ENCODE measurements at places on chromosomes 5 and 9.

- no peak for DNase-seq
These were observed 347.0 kb downstream of the NTRK2 start for GRCh38 chr9:85016384-85017006.

GRCh38 chr5:63962279-63962678, at the start of gene HTR1A:
Gene HTR1A, minus strand, starts transcription at chr5:63962445. Its CDS starts 726 bp downstream, at chr5:63961719.
- no peak for DNase-seq

DNA sequence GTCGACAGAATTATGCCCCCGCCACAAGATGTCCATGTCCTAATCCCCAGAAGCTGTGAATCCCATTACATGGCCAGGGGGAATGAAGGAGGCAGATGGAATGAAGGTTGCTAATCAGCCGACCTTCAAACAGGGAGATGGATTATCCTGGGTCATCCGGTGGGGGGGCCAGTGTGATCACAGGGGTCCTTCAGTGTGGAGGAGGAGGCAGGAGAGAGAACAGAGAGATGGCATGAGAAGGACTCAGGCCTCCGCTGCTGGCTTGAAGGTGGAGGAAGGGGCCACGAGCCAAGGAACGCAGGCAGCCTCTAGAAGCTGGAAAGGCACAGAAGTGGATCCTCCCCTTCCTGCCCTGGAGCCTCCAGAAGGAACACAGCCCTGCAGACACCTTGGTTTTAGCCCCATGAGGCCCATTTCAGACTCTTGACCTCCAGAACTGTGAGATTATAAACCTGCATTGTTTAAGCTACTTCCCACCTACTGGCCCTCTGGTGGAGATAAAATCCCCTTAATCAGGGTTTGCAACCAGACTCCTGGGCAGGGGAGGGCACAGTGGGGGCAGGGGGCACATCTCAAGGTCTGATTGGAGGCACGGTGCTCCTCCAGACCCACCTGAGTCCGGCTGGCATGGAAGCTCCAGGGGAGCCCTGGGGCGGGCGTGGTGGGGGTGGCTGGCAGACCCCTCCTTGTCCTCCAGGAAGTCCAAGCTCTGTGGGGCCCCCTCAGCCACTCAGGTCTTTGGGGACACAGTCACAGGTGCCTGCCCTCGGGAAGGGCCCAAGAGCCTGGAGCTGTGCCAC, 13.8 kb downstream of the PTGES2 start:
- DNase-seq = no peak

- DNase-seq = no peak
These were observed 649.0 kb downstream of the PTPRD start for GRCh38 chr9:9963841-9964240.

DNA sequence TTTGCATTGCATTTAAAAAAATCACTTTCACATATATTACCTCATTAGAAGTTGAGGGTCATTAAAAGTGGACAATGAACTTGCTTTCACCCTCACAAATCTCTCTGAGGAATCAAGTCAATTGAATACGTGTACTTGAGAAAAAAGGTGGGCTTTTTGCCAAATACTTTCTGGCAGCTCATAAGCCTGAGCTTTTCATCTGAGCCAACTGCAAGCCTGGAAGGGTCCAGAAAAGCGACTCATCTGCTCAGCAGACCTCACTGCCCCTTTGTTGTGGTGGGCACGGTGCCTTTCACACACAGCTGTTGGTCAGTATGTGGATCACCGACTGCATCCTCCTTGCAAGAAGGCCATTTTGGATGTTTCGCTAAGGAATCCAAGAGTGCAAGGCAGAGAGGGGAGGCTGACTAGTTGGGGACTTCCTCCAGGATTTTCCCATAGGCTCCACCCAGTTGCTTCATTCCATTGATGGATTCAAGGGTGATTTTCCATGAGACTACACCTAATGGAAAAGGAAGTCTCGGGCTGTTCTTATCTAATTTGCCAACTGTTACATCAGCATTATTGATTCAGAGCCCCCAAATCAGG, 564.7 kb downstream of the PDE4D start:
- no peak for DNase-seq

DNA sequence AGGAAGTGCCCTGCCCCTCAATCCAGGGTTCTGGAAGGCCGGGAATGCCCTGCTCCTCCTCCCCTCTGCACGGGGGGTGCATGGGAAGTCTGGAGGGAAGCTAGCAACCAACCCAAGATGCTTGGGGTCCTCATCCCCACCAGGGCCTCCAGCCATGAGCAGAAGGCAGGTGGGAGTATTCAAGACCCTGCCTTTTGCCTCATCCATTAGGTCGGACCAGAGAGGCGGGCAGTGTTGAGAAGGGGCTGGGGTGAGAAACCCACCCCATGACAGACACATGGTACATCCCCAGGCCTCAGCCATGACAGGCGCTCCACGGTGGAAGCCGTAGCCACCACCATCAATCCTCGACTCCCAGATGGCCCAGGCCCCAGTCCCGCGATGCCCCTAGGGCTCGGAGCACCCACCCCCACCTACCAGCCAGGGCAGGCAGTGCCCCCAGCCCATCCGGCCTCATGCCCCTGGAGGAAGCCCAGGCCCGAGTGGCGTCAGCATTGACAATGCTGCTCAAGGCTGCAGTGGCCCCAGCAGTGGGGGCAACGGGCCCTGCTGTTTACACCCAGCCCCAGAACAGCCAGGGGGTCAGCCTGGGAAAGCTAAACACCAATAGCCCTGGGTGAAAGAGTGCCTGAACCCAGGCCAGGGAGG, 8.6 kb downstream of the NR5A1 start:
- no peak for DNase-seq

- no peak for DNase-seq
These were observed 32.1 kb downstream of the FAM163B start for GRCh38 chr9:133576875-133577736.

GRCh38 chr9:77981332-77981731, 50.3 kb downstream of the GNAQ start:
- no peak for DNase-seq

DNA sequence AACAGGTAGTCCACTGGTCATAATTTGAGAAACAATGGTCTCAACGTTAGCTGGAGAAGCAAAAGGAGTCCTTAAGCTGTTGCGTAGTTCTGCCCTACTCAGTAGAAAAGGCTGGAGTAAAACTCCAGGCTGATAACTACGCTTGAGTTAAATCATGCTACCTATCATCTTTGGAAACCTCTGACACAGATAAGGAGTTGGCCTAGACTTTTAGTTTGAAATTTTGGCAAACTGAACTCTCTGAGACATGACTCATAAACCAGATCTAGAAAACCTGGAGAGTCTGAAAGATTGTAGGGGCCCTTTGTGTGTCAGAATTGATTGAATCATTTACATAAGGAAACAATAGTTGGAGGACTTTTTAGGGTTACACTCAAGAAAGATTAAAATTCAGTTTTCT, 26.3 kb downstream of the NMUR2 start:
- DNase-seq = no peak

- no peak for DNase-seq
These were observed 107.6 kb downstream of the SIL1 start for GRCh38 chr5:139090581-139090980.

DNA sequence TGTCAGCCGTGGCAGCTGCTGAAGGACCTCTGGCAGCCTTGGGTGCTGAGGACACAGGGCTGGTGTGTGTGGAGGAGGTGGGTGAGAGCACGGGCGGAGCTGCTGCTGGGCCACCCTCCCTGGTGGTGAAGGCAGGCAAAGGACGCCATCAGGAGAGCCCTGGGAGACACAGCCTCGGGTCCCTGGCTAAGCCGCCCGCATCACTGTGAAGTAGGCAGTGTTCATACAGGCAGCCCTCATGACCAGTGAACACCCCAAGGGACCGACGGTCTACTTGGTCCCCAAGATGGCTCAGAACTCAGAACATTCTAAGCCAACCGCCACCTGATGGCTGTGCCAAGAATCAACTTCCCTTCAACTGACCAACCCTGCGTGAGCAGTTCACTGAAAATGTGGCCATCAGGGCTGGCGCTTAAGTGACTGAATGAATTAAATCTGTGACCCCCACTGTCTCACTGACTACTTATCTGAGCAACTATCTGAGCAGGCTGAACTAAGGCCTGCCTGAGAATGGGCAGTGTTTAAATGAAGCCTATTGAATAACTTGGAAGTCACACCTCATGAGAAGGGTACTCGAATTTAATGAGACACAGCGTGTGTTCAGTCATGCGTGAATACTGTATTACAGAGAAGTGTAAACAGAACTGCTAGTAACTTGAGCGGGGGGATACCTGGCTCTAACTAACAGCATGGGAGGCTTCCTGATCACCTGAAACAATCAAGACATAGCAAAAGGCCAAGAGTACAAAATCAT, 54.7 kb upstream of the SIMC1 start:
- DNase-seq = no peak

GRCh38 chr5:76351577-76351976, 51.5 kb upstream of the IQGAP2 start:
- DNase-seq = no peak

GRCh38 chr5:176153741-176154140, 84.5 kb upstream of the SIMC1 start:
- DNase-seq = no peak

DNA sequence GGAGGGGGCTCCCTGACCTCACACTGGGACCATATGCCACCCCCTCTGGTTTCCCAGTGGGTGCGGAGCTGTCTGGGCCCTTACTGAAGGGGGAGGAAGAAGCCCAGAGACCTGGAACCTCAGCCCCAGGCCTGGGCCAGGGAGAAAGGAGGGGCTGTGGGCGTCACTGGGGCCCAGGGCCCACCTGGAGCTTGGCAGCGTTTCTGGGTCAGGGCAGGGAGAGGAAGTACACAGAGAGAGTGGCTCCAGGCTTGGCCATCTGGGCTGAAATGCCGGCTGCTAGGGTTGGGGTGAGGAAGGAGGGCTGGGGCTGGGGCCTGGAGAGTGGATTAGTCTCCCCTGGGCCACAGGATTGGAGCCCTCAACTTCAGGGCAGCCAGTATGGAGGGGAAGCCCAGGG, 6.4 kb upstream of the DAB2IP start:
- DNase-seq = no peak

DNA sequence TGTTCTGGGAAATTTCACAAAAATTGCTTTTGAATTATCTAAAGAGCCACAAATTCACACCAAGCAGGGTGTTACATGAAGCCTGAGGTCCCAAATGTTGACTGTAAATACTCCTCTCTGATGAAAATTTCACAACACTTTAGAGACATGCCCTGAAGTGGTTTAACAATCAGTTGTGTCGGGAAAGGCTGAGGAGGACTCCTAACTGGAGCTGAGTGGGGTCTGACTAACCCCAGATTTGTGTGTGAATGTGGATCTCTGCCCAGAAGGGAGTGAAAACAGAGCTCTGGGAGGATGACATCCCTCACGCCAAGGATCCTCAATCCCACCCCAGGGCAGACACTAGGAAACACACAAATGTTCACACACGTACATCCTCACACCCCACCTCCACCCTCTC, 31.1 kb upstream of the GRXCR2 start:
- no peak for DNase-seq

- DNase-seq = no peak
These were observed 49.5 kb downstream of the GRIA1 start for GRCh38 chr5:153539983-153540382.

DNA sequence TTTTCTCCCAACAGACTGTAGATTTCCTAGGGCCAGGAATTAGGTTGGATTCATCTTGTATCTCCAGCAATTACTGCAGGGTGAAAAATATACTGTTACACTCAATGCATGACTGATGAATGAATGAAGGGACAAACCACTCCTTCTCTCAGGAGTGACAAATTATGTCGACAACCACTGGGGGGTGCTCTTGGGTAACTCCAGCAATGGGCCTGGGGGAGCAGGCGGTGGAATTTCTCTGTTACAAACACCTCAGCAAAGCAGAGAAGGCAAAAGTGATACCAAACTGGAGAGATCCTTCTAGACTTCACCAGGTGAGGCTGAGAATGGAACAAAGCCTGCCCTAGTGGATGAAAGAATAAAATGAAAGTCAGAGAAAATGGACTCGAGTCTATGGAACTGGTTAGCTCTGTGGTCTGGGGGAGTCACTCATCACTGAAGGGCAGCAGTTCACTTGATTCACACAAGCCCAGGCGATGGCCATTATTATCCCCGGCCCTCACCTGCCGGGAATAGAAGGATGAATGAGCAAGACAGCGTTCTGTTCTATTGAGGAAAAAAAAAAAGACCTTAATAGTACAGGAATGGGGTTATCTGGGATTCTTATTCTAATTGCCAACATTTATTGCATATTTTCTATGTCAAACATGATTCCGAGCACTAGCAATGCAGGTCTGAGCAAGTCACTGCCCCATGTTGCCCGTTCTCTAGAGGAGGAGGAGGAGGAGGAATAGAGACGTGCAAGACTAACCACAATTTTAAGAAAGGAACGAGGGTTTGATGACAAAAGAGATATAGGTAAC, 341.1 kb downstream of the ASTN2 start:
- no peak for DNase-seq

DNA sequence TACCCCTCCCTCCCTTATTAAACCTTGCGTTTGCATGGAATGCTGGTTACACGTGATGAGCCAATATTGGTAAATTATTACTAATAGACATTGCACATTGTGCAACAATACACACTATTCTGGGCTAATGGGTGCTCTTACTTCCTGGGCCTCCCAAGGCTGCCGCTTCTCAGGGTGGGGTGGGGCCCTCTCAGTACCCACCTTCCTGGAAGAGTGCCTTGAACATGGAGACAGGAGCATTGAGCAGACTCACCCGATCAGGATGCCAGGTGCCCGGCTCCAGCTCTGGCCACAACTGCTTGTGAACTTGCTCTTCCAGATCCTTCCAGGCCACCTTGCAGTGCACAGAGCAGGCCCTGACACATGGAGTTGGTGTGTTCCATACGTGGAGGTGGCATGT, 24.7 kb upstream of the CEP72 start:
- no peak for DNase-seq

DNA sequence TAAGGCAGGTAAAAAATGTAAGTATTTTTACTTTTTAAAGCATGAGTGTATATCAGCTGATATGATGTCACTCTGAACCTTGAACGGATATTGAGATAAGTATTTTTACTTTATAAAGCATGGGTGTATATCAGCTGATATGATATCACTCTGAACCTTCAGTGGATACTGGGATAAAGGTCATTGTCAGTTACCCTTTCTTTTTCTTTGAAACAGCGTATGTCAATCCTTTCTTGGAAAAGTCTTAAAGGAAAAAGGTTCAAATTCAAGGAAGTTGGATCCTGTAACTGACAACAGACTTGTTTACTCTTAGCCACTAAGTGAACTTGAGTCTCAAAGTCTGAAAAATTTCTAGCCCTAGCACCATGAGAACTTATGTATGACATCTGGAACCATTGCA, 61.7 kb upstream of the IFNK start:
- DNase-seq = no peak

- DNase-seq = no peak
These were observed 4.5 kb downstream of the TMEM215 start for GRCh38 chr9:32787816-32788215.
